ENCODE measurements at places on chromosomes 12 and 14.
A peak's percentile ranks its signal among the peaks of the same experiment; 100 is the strongest.

DNA sequence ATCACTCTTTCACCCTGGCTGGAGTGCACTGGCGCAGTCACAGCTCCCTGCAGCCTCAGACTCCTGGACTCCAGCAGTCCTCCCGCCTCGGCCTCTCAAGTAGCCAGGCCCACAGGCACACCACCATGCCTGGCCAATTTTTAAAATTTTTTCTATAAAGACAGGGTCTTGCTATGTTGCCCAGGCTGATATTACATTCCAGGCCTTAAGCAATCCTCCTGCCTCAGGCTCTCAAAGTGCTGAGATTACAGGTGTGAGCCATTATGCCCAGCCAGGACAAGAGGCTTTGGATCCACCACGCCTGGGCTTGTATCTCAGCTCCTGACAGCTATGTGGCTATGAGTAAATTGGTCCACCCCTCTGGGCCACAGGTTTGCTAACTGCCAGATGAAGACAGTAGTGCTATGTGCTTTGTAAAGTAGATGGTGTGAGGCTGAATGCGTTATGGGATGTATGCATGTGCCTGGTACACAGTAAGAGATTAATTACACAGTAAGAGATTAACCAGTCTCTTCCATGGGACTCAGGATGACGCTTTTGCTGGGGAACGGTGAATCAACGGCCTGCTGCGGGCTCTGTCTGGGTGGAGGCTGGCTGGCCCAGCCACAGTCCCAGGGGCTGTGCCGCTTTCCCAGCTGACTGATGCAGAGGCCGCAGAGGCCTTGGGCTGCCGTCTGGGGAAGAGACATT lies 53.3 kb upstream of the NCOR2 start:
- no peak for DNase-seq

DNA sequence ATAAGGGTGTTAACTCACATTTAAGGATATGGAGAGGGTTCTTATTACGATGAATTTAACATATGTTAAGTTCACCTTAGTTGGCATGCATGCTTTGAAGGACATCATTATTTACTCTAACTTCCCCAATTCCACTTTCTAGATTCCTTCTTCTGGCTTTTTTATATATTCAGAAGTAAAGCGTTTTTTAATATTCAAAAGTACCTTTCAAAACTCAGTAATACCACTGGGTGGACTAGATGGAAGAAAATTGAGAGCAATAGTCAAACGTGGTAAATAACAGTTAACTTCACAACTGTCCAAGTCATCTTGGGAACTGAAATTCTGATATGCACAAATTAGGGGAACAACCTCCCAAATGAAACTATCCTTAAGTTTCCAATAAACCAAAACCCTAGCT lies 9.1 kb downstream of the SINHCAF start:
- peak; percentile 26 for DNase-seq

DNA sequence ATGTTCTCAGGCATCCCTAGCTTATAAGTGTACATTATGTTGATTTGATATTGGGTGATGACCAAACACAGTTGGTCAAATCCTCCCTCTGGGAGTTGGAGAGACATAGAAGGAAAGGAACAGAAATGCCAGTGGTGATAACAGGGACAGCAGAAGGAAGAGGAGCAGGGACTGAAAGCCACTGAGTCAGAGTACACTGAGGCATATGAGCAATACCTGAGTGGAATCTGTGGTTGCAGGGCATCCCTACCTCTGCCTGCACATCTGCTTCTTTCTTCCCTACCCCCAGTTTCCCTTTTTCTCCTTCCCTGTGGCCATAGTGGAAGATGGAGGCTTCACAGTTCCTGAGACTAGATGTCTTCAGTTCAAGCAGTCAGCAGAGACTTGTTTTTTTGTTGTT lies 44.9 kb downstream of the BICD1 start:
- DNase-seq, result no peak

DNA sequence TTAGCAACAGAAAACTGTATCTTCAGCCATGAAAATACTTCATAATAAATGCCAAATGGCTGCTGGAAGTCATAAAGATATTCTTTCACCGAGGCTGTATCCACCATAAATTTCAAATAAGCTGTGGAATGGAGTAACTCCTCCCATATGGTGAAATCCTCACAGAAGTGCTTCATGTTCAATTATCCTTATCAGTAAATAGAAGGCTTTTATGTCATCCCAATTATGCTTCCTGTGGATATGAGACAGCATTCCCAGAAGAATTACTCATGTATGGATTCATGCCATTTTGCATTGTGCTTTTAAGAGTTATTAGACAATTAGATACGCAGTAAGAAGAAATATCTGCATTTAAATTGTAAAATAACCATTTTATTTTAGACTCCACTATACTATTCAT lies 99.0 kb downstream of the RTN1 start:
- DNase-seq, result no peak
